ENCODE measurements at places on chromosomes 1 and 21.

DNA sequence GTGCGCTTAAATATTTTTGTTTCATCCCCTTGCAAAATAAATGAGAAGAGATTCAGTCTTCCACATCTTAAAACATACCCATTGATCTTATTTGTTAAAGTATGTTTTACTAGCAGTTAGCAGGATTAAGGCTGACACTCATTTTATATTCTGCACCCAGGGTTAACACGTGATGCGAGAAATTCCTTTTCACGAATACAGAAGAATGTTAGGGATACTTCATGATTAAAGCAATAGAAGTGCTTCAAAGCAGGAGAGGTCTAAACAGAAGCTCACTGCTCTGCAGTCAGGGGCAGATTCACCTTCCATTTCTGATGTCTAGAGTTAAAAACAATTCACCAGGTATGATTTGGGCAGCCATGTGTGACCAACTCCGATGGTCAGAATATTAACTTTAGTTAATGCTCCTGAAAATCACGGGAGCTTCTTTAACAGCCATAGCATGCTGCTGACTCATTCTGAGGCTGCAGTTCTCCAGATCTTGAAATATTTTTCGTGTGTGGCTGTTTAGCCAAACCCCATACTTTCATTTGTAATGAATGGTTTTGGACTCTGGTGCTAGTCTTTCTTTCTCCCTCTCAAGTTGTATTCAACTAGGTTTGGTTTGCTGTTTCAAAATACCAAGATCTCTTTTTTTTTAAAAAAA lies 19.7 kb downstream of the BCAR3 start:
- DNase-seq, result no peak

- peak; percentile 16 for DNase-seq
Measured at GRCh38 chr21:17612023-17612564, 607 bp downstream of the BTG3 start.

- no peak for DNase-seq
Measured at GRCh38 chr1:78607334-78607927, 12.8 kb upstream of the IFI44L start.

DNA sequence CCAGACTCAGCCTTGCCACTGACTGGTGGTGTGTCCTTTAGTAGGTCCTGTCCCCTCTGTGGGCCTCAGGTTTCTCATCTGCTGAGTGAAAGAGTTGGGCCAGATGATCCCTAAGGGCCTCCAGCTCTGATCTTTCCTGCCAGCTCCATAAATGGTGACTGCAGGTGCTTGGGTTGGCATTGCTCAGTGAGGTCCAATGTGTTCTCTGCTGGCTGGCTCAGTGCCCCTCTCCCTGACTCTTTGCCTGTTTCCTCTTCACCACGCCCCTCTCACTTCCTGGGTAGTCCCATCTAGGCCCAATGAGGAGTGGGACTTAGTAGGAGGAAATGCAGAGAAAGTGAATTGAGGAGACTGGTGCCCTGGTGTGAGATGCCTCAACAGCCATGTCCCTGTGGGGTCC lies 36.6 kb downstream of the UBE2T start:
- DNase-seq, result no peak

DNA sequence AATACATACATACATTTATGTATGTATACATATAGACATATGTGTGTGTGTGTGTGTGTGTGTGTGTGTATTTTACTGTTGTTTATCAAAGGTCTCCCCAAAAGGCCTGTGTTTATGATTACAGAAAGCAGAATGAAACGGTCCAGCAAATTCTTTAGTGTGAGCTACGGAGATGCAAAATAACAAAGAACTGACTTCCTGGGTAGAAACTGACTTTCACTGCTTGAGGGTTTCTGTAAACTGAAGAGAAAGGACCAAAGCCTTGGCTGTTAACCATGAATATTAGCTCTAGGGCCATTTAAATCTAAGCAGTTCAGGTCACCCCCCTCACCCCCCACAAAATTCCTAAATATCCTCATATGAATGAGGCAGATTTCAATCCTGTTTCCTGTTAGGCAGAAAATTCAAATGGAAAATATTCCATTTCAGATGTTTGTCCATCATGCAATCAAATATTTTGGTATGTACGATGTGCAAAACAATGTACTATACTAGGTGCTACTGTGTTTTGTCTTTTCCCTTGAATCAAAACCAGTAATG lies 213.2 kb downstream of the TGFB2 start:
- DNase-seq, result no peak

DNA sequence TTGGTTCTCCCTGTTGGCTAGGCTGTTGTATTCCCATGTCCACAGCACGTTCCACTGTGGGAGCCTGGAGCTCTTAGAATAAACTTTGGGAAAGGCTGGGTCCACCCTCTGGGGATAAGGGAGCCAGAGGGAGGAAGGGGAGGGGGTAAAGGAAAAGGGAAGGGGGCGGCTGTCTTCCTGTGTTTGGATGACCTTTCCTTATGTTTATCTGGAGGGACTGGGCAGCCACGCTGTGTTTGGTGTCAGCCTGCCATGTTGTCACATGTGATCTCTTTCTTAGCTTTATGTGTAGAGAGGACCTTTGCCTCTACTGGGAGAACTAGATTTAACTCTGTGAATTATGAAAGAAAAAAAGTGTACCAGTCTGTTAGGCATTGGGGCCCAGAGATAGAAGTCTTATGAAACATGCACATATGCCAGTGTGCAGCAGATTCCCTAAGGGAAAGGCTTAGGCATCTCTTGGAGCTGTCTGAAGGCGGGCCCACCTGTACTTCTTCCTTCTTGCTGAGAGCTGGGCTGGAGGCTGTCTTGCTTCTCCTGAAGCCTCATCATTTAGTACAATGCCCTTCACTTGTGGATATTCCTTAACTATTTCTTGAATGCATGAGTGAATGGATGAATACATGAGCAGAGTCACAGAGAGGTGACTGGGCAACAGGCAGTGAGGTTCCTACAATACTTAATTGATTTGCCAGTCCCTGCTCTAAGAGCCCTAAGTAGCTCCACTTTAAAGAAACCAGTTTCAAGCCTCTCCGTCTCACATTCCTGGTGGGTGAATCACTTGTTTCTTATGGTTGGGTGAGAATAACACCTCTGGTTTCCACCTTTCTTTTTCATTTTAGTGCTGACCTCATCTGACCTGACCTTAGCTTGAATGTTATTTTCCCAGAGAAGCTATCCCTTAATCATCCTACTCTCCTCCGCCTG lies 62.5 kb upstream of the ARHGAP29 start:
- no peak for DNase-seq

- no peak for DNase-seq
Measured at GRCh38 chr1:210076620-210077019, 138.6 kb downstream of the SYT14 start.

GRCh38 chr1:36486439-36487335 lies 4.0 kb upstream of the CSF3R start:
- DNase-seq, result no peak

GRCh38 chr1:20380616-20381035 lies 90.0 kb downstream of the VWA5B1 start:
- no peak for DNase-seq

DNA sequence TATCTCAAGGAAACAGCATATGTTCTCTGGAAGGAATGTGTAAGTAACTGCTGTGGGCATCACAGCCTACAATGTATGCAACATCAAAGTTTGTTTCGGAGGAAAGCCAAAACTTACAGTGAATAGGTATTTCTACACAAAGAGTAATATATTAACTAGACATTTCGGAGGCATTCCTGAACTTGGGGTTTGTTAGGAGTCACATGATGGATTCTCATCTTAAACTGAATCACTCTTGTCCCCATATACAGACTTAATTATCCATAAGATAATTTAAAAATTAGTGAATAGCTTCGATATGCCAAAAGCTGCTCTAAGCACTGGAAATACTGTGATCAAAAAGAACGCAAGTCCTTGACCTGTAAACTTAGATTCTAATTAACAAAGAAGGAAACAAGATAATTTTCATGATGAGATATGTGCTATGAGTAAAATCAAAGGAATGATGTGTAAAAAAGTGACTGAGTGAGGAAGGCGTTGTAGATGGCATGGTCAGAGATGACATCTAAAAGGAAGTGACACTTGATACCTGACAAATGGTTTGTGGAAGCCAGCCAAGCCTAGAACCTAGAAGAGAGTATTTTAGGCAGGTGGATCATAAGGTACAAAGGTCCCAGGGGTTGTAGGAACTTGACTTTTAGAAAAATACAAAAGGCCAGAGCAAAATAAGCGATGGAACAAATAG lies 273.1 kb downstream of the MRPL39 start:
- DNase-seq, result no peak

GRCh38 chr1:218473522-218473921 lies 128.4 kb downstream of the TGFB2 start:
- DNase-seq, result no peak

- DNase-seq, result no peak
Measured at GRCh38 chr21:16983420-16983819, 529.4 kb upstream of the CXADR start.

GRCh38 chr1:111873460-111874030 lies 115.9 kb downstream of the KCND3 start:
- DNase-seq, result no peak

DNA sequence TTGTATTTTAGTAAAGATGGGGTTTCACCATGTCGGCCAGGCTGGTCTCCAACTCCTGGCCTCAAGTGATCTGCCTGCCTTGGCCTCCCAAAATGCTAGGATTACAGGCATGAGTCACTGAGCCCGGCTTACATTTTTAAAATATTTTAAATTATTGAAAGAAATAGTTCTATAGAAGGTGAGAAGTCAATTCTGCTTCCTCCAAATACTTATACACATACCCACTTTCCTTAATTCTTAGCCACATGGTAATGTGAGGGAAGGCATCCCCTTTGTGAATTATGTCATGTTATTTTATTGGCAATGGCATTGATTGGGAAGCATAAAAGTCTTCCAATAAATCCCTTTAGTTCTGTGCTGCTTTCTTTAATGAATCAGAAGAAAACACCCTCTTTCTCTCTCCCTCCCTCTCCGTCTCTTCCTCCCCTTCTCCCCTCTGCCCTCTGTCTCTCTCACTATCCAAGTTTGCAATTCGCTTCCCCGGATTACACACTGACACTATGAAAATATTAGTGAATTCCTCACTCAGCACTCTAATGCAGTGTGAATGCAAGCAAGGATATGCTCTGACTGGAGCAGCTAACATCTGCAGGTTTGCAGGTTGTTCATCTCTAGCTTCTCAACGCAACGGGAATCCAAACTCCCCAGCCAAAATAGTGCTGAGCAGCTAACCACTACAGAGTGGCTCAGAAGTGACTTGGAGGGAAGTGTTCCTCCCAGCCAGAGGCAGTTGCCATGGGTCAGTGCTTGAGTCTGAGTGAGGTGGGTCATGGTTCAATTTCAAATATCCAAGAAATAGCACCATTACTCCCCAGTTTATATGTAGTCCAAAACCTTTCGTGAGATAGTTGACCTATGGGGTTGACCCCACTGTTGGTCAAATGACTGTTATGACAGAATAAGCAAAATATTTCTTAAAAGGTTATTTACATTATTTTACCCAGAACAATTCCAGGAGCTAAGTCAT lies 77.8 kb upstream of the CD55 start:
- no peak for DNase-seq

DNA sequence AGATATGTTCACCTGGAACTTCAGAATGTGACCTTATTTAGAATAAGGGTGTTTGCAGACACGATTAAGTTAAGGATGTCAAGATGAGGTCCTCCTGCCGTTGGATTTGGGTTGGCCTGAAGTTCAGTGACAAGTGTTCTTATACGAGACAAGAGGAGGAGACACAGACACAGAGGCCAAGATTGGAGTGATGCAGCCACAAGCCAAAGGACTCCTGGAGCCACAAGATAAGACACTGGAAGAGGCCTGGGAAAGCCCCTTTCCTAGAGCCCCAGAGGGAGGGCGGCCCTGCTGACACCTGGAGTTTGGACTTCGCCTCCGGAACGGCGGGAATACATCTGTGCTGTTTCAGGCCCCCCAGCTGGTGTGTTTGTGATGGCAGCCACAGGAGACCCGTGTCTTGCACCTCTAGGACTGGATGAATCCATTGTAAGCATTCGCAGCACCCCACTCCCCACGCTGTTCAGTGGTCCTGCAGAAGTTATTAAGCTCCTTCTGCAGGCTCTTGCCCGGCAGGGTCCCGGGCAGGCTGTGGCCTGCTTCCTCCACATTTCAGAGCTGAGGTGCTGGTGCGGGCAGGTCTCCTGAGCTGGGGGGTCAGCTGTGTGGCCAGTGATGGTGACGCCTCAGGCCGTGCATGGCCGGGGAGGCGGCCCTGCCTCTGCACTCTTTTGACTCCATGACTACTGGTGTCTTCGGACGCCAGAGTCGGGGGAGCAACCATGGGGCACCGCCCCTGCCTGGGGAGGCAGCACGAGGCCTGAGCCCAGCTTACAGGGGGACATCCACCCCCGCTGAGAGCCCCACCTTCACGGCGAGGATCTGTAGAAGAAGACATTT lies 34.6 kb downstream of the UMODL1 start:
- no peak for DNase-seq

- no peak for DNase-seq
Measured at GRCh38 chr1:119510046-119510445, 3.0 kb downstream of the HSD3B1 start.

- peak; percentile 73 for DNase-seq
Measured at GRCh38 chr1:26541816-26542711, 12.5 kb downstream of the RPS6KA1 start.
